Breast epithelium (tissue), 4 donors: ENCODE measurements at places on chromosomes 7 and 10. TPM values are rescaled to one million over a fixed set of nuclear protein-coding genes. Genes with fewer than 3 reads are reported as not detected.

The CCDC172 gene
- total RNA-seq = not detected

The TEX47 gene
- not detected for total RNA-seq

The SAP25 gene
- total RNA-seq = 0.98 TPM

The NACAD gene
- 7.5 TPM for total RNA-seq

The MACC1 gene
- total RNA-seq = 19.3 TPM

The SLC26A3 gene
- total RNA-seq = 36.4 TPM

The SRGN gene
- 97.2 TPM for total RNA-seq

The ZMIZ1 gene
- total RNA-seq = 39.8 TPM

The CEP55 gene
- 0.73 TPM for total RNA-seq

The PTPRN2 gene
- 2.2 TPM for total RNA-seq

DNA sequence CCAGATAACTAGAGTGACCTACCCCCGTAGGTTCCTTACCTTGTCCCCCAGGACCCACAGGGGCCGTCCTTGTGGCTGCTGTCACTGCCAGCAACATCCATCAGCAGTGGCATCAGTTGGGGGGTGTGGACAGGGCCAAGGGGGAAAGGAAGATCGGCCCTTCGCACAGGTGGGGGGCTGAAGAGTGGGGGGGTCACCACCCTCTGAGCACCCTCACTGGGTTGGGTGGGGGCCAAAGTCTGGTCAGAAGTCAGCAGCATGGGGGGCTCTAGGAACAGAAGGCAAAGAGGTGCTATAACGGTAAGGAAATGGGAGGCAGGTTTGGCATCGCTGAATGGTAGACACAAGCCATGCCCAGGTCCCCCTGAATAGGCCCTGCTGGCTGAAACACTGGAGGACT is 4.6 kb downstream of the NOBOX start:
- H3K27ac ChIP-seq = no peak overlapping the region
- no peak overlapping the region for H3K4me3 ChIP-seq
- H3K27me3 ChIP-seq = no peaks in the 10 kb centered on the region

DNA sequence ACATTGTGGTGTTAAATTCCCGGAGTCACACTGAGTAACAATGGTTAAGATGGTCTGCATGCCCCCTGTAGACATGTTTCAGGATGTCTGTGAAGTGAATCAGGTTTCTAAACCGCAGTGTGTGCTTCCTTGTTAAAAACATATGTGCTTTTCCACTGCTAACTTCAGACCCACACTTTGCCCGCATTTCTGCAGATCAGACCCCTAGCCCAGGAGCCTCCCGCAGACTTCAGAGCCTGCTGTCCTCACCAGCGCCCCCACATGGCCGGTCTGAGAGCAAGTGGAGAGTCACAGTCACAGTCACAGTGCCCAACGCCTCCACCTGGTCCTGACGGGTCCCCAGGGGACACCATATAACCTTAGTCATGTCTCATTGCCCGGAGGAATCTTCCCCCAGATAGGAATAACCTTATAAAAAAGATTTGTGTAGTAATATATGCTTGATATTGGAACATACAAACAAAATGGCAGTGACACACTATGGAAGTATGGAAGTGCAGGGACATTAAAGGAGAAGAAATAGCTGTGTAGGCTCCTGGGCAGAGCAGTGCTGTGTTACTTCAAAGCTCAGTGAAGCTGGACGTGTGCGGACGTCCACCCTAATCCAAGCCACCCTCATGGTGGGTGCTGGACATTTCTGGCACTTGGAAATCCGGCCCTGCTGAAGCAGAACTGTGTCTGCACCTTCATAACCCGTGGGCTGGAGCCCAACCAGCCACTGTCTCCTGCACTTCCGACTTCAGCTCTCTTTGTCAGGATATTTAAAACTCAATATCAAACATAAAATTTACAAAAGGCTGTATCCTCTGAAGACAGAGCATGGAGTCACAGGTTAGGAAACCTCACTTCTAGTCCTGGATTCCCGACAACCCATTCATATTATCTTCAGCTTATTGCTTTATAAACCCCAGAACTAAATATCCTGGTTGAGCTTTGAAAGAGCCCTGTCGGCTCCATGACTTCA is 29.0 kb downstream of the GSTO2 start:
- no peak for DNase-seq
- H3K36me3 ChIP-seq = no peaks in the 10 kb centered on the region
- H3K27me3 ChIP-seq = no peaks in the 10 kb centered on the region
- peaks cover 9% of the 10 kb centered on the region for H3K4me1 ChIP-seq
- no peak overlapping the region for H3K27ac ChIP-seq
- H3K4me3 ChIP-seq = no peak overlapping the region

GRCh38 chr10:28592953-28593352 is 60.0 kb downstream of the WAC start:
- H3K4me1 ChIP-seq = peaks cover 6% of the 10 kb centered on the region
- no peak overlapping the region for H3K27ac ChIP-seq
- peaks cover 7% of the 10 kb centered on the region for H3K36me3 ChIP-seq
- no peaks in the 10 kb centered on the region for H3K27me3 ChIP-seq
- H3K4me3 ChIP-seq = no peak overlapping the region

- no peak for DNase-seq
- no peaks in the 10 kb centered on the region for H3K4me1 ChIP-seq
- H3K27me3 ChIP-seq = no peaks in the 10 kb centered on the region
- no peak overlapping the region for H3K4me3 ChIP-seq
- no peak overlapping the region for H3K27ac ChIP-seq
Observed at GRCh38 chr7:49791088-49791741, 17.8 kb downstream of the VWC2 start.

- H3K27me3 ChIP-seq = no peaks in the 10 kb centered on the region
- DNase-seq = no peak
- no peaks in the 10 kb centered on the region for H3K36me3 ChIP-seq
- no peak overlapping the region for H3K4me3 ChIP-seq
Observed at GRCh38 chr7:31234836-31235605, 105.5 kb downstream of the NEUROD6 start.
